ENCODE measurements at places on chromosomes 13 and 19.
A peak's percentile ranks its signal among the peaks of the same experiment; 100 is the strongest.

GRCh38 chr13:96082640-96083039 lies 7.3 kb upstream of the HS6ST3 start:
- no peak for DNase-seq

GRCh38 chr19:7529246-7529600 lies 6.3 kb upstream of the PNPLA6 start:
- no peak for DNase-seq

- no peak for DNase-seq
Observed at GRCh38 chr13:108426893-108427292, 157.4 kb downstream of the TNFSF13B start.

DNA sequence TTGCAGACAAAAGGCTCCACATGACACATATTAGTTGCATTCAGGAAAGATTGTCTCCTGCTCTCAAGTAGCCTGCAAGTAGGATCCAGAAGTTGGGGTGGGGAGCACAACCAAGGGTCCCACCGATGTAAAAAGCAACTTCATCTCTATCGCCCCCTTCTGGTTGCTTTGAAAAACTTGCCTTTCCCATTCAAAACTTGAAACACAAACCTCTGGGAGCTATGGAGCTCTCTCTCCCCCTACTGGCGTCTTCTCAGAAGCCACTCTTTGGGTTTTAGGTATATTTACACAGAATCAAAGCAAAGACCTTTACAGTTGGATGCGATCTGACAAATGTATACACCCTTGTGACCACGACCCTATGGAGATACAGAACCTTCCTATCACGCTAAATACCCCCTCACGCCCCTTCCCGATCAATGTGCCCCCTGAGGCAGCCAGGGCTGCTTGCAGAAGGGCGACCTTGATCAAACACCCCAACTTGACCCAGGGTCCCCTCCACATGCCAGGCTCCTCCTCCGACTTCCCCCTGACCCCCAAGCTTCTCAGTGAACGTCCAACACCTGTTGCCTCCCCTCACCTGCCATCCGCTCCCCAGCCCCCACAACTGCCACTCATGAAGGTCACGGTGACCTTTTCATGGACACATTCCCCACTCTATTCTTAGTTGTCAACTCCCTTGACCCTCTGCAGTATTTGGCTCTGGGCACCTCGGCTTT lies 10.1 kb downstream of the NOSIP start:
- DNase-seq = no peak

DNA sequence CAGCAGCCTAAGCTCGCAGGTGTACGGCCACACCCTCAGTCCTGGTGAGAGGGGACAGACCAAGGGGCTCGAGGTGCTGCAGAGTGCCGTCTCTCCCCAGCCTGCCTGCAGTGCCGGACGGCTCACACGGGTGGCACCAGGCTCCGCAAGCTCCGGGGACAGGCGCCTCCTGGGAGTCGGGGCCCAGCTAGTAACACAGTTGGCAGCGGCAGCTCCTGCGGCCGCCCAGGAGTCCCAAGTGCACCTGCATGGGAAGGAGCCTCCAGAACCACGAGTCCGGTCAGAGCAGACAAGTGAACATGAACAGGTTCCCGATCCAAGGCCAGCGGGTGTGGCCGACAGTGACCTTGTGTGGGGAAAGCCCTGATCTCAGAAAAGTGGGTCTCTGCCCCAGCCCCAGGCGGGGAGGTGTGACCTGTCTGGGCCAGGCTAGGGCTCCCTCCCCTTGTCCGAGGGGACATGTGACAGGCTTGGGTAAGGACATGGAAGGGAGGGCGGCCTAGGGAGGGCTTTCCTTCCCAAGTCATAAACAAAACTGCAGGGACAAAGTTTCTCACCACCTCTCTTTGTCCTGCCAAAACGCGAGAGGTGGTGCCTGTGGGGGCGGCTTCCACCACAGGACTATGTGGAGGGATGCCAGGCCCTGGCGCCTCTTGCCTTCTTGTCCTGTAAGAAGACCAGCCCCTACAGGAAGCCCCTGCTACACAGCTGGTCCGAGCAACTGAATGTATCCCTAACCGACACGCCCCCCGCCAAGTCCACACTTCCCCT lies 46.5 kb downstream of the MLLT1 start:
- no peak for DNase-seq

- peak; percentile 72 for DNase-seq
Observed at GRCh38 chr19:38736413-38737280, 7.6 kb downstream of the CAPN12 start.

GRCh38 chr19:49681830-49682229 lies 4.8 kb downstream of the PRMT1 start:
- DNase-seq = no peak

GRCh38 chr13:54185101-54185500 lies 1156.5 kb downstream of the OLFM4 start:
- DNase-seq = no peak
